Stimulated activated CD8-positive, alpha-beta memory T cell treated with anti-CD3 and anti-CD28 coated beads, Interleukin-4, amount 100 ng/mL, for 1 hour (primary cell): ENCODE measurements at places on chromosomes 1 and 21.

- DNase-seq: no peak
Measured at GRCh38 chr1:149915429-149916192, 2.0 kb downstream of the SV2A start.

- DNase-seq: no peak
Measured at GRCh38 chr21:36909901-36910561, 56.4 kb downstream of the HLCS start.

GRCh38 chr1:79422726-79423125 is 416.2 kb upstream of the ADGRL4 start:
- DNase-seq: no peak

GRCh38 chr1:228884615-228885566 is 149.6 kb downstream of the RHOU start:
- DNase-seq: no peak

DNA sequence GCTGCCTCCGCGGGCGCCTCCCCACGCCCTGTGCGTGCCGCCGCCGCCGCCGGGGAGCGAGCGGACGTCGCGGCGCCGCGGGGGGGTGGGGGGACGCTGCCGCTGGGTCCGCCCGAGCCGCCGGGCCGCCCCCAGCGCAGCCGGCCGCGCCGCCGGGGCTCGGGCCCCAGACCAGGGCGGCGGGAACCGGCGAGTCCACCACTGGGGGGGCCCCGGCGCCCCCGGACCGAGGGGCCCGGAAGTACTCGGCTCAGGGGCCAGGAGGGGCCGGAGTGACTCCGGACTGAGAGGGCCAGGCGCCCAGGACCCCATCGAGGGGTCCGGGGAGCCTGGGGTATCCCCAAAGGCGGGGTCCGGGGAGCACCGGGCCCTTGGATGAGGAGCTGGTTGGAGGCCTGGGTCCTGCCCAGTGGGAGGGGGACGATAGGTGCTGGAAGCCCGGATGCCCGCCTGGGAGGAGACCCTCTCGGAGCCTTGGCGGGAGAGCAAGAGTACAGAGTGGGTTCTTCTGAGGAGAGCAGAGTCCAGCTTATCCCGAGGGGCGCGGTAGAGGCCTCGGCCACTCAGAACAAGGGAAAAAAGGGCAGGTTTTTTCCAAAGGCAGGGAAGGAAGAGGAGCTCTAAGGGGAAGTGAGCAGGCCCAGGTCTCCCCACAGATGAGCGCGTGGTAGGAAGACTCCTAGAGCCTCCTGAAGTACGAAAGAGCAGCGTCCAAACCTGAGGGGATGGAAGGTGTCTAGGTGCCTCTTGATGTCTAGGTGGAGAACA is 556 bp downstream of the GMEB1 start:
- peak; percentile 17 for DNase-seq

- DNase-seq: no peak
Measured at GRCh38 chr1:230696722-230697437, 17.0 kb downstream of the AGT start.

- DNase-seq: no peak
Measured at GRCh38 chr1:109617291-109617801, 2.1 kb downstream of the GNAT2 start.

DNA sequence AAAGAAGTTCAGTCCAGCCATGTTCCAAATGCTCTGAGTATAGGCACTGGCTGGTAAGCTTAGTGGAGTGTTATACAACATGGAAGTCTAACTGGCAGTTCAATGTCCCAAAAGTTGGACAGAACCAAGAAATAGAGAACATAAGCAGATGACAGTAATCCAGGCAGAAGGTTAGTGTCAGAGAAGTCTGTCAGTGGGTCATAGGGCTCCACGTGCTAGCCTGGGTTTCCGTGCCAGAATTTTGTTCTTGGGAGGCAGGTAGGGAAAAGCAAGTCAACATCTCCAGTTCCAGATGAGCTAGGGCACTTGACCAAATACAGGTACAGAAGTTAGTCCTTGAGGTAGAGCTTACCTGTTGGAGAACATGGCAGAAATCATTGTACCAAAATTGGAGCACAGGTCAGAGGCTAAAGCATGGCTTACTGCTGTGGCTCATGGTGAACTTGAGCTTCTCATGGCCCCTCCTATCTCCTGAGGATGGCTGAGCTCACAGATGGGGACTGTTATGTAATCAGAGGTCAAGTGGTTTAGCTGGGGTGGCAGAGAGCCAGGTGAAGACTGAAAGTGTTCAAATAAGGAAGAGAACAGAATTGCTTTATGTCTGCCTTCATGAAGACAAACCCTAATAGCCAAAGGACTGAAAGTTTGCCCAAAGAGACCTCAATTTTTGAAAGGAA is 170.8 kb downstream of the NFIA start:
- DNase-seq: no peak

DNA sequence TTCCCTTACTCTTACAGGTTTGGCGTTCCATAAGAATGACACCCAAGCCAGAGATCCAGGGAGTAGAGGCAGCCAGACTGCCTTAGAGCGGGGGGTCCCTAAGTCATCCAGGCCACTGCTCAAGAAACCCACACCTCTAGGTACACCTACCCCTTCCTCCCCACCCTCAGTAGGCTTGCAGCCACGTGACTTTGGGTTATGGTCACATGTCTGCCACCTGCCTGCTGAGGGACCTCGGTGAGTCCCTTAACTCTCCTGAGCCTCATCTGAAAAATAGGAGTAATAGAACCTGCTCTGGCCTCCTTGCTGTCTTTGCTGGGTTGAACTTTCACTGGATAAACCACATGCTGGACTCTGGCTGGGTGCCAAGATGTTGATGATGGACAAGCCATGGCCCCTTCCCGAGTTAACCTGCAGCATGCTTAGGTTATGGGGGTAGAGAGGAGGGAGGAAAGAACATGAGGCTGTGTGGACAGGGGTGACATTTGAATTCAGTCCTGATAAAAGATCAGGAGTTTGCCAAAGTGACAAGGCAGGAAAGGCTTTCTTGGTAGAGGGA is 4.5 kb downstream of the RPS6KA1 start:
- no peak for DNase-seq

DNA sequence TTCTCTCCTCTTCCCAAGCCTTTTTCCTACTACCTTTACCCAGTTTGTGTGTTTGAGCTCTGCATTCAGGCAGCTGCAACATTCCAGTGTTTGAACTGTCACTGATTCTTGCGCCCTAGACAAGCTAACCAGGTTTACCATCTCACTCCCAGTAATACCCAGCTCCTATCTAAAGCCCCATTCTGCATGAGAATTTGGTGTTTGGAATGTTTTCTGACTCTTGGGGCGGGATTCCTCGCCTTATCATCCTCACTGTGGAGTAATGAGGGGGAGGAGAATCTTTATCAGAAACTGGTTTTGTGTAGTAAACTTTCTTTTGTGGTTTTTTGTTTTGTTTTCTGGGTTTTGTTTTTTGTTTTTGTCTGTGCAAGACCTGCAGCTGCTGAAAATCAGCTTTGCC is 36.5 kb downstream of the NCF2 start:
- no peak for DNase-seq

DNA sequence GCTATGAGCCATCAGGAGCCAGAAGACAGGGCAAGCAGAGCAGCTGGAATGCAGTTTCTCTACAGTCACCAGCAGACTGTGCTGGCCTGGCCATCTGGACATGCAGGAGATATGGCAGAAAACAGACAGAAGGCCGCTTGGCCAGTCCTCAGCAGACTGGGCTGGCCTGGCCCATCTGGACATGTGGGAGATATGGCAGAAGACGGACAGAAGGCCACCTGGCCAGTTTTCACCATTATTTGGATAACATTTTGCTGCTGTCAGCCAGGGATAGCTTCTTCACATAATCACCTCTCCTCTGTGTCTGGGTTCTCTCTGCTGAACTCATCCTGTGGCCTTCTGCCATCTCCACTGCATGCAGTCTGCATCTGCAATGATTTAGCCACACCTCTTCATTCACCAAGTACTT is 25.0 kb upstream of the CACYBP start:
- DNase-seq: no peak

- no peak for DNase-seq
Measured at GRCh38 chr1:10074852-10075730, 42.3 kb downstream of the UBE4B start.

DNA sequence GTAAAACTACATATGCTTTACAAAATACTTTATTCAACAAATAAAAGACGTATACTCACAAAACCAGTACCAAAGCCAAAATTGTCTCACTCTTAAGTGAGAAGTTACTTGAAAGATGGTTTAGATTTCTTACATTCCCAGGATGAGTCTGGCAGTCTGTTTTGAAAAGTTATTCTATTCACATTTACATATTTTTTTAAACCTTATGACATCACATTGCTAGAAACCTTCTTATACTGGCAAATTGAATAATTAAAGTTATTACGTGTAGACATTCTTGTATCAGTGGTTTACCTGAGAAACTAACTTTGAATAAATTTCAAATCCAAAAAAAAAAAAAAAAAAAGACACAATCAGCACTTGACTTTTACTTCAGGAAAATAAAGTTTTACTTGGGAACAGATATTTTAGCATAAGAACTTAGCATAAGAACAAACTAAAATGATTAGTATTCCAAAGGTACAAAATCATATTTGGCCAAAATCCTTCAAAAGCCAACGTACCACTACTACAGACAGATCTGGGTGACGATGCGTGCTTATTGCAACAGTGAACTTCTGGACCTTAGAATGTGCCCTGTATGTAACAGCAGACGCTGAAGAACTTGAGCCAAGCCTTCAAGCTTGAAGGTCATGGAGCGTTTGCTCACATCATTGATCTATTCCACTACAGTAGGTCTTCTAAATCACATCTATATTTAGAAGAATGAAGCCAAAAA is 2.5 kb downstream of the CDC42BPA start:
- DNase-seq: no peak

DNA sequence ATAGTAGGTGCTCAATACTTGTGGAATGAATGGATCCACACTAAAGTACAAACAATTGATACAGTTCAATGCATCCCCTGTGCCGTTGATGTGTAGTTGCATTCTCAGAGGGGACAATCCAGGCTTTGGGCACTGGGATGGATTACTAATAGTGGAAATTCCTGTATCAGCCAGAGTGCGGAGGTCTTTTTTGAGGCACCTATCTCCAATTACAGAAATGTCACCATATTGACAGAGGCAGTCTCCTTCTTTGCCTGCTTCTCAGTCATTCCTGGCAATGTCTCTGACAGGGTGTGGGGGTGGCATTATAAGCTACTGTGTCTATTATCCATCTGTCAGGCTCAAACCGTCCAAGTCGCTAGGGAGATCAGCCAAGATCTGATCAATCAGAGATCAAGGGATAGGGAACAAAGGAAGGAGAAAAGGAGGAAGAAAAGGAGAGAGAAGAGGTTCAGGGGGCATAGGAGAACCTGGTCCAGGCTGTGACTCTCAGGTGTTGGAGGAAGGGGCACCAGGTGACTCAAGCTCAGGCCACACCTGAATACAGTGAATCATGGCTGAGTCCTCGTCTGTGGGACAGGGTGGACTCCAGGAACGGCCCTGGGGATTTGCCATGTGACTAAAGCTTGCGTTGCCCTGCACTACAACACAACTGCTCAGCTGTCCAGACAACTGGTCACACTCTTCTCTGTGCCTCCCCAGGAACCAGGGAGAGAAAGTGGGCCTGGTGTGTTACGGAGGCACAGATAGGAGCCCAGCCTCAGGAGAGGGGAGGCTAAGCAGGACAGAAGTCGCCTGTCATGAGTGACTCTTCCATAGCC is 3.4 kb upstream of the LAMB3 start:
- no peak for DNase-seq

GRCh38 chr1:58650141-58650540 is 49.7 kb downstream of the MYSM1 start:
- no peak for DNase-seq
